ENCODE measurements at places on chromosomes 12 and 14.

- DNase-seq = no peak
Observed at GRCh38 chr12:63410197-63410596, 258.1 kb downstream of the DPY19L2 start.

DNA sequence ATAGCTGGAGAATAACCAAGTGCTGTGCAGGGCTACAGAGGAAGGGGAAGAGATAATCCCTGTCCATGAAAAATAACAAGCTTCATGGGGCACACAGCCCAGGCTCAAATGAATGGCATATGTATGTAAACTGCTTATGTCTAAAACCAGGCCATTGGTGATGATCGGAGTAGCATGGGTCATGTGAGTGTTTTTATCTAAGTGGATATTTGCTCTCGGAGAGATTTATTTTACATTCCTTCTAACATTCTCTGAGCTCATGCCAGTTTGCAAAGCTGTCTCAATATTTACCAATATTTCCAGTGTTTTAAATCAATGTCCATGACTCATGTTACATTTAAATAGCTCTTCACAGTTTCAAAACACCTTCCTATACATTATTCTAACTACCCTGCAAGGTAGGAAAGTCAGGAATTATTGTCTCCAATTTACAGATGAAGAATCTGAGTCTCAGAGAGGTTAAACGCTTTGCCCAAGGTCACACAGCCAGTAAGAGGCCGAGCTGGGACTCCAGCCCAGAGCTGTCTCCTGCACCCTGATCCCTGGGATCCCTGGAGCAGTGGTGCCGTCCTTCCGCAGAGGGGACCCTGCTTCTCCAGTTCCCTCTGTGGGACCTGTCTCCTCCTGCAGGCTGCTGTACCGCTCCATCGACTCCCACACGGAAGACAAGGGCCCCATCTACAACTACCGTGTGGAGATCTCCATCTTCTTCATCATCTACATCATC lies 186.7 kb upstream of the FKBP4 start:
- DNase-seq = no peak

GRCh38 chr12:84767079-84767478 lies 145.5 kb downstream of the SLC6A15 start:
- no peak for DNase-seq

DNA sequence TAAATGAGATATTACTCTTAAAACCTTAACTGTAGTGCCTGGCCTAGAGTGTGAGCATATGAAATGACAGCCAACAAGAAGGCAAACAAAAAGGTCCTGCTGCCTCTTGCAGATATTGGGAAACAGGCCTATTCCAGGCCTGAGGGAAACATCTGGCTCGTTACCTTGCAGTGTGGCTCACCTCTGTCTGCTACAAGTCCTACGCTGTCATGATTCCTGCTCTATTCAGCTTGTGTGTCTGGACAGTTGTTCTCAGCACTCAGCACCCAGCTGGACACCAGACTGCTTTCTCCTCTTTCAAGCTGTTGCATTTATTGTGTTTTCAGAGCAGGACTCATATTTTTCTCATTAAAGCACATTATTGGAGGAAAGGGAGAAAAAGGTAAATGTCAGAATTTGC lies 113.5 kb downstream of the TMTC2 start:
- no peak for DNase-seq

DNA sequence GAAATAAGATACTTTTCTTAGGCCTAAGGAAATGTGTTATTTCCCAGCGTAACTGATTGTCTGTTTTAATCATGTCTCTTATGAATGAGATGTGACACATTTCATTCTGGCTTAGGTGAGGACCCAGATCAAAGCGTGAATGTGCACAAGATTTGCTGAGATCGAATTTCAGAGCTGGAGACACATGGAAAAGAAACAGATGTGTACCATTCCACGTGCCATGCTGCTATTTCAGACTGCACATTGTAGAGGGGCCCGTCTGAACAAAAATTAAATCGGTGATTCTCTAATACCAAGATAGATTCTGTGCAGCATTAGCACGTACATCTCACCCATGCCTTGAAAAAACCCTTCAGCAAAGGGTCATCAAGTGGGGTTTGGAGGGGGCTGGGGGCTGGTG lies 290.4 kb downstream of the AACS start:
- DNase-seq = no peak

GRCh38 chr14:24113801-24114531 lies 611 bp upstream of the DCAF11 start:
- peak; percentile 87 for DNase-seq

GRCh38 chr12:42097971-42098370 lies 46.7 kb downstream of the GXYLT1 start:
- DNase-seq = peak; percentile 50

DNA sequence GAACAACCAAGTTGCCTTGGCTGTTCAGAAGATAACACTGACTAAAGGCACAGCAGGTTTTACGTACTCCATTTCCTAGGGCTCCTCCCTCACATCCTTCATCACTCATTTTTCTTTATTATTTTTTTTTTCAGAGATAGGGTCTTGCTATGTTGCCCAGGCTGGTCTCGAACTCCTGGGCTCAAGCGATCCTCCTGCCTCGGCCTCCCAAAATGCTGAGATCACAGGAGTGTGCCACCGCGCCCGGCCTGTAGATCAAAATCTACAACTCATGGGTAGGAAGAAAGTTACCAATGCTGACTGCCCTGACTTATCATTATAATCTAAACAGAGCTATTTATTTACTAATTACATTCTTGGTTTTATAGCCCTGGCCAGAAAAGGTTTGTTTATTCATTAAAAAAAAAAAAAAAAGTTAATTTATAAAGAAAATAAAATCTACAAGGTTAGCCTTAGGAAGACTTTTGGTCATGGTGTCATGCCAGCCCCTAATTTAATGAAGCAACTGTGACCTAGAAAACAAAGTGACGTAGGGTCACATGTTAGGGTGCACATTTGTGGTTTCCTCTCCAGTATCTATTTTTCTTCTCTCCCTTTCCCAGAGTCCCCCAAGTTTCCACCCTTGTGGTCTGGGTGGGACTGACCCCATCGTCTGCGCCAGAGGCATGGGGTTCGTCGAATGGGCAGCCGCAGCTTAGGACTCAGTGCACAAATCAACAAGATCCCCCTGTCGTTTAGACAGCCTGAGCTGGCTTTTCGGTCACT lies 19.0 kb upstream of the FOXN3 start:
- no peak for DNase-seq

GRCh38 chr14:89915114-89915878 lies 39.2 kb downstream of the EFCAB11 start:
- peak; percentile 65 for DNase-seq

GRCh38 chr12:50069539-50069938 lies 12.1 kb downstream of the ASIC1 start:
- DNase-seq = no peak

DNA sequence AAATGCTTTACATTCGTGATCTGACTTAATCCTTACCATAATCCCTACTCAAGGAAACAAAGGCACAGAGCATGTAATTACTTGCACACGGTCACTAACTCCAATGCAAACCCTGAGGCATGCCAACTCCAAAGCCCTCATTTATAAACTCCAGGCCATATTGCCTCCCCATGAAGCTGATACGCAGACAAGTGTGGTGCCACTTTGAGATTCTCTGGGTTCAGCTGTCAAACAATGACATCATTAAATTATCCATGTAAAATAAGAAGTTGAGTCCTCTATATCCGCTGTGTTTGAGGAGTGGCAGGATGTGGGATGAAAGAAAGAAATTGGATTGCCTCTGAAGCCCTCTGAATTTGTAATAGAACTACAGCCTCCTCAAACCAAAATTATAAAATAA lies 62.8 kb downstream of the ANO4 start:
- no peak for DNase-seq

GRCh38 chr14:87632796-87633195 lies 360.2 kb downstream of the GALC start:
- no peak for DNase-seq

DNA sequence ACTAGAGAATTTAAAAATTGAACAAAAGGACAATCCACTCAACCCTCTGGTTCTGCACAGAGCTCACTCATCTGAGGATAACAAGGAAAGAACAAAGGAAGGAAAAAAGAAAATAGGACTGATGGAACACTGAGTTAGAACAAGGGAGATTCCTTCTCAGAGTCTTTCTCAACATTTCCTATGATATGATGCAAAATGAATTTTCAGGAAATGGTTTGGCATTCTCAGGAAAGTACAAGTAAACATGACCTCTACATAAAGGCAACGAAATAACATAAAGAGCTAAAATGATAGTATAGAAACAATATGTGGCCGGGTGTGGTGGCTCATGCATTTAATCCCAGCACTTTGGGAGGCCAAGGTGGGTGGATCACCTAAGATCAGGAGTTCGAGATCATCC lies 135.8 kb downstream of the ITPR2 start:
- no peak for DNase-seq

- no peak for DNase-seq
Observed at GRCh38 chr12:52352951-52353350, 14.3 kb downstream of the KRT85 start.

GRCh38 chr14:74475678-74476077 lies 17.4 kb downstream of the NPC2 start:
- no peak for DNase-seq

DNA sequence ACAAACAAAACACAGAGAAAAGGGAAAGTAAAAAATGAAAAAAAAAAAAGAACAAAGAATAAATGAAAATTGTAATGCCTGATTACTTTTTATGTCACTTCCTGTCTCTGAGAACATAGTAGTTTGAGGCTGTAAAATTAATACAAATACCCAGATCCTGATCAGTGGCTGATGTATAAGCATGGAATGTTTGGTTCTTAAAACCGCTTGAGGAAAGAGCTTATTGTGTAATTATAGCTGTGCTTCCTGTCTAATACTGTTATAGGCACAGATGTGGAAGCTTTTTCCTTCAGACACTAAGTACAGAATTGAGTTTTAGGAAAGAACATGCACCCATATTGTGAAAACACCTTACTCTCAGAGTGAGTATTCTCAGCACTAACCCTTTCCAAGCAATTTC lies 86.9 kb downstream of the AVPR1A start:
- no peak for DNase-seq

DNA sequence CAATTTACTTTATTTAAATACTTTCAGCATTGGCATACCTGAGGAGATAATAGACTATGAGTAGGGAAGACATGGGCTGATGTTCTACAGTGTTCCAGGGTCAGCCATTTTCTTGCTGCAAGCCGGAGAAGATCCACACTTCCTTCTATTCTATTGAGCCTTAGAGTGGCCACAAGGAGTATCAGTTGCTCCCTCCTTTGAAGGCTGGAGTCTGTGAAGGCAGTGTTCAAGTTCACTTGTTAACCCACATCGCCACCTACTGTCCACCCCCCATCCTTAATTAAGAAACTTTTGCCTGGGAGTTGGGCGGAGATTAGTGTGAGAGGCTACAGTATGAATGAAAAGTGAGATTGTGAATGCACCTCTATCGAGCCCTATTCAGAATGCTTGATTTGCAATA lies 666.6 kb downstream of the NRXN3 start:
- DNase-seq = peak; percentile 39

- DNase-seq = no peak
Observed at GRCh38 chr14:24145690-24146452, 539 bp downstream of the PSME2 start.

GRCh38 chr12:67531051-67531450 lies 117.5 kb upstream of the DYRK2 start:
- DNase-seq = no peak

DNA sequence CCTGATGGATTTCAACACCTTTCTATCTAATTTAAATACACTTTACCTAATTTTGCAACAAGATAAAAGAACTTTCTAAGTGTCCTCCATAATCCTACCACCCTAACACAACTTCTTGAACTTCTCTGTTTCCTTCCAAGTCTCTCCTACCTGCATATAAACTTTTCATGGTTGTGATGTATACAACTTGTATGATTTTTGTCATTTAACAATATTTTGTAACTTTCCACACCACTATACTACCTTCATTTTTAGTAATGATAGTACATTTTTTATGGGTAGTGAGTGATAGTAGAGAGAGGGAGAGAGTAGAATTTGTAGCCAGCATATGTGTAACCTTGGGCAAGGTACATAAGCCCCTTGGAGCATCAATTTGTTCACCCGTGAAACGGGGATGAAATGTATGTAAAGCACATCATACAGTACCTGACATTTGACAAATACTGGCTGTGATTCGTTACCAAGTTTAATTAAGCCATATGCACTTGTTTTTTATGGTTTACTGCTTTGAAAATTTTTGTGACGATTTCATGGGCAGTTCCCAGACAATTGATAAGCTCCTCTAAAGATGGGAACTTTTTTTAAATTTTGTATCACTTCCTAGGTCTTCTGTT lies 177.8 kb upstream of the SLC38A2 start:
- DNase-seq = no peak

DNA sequence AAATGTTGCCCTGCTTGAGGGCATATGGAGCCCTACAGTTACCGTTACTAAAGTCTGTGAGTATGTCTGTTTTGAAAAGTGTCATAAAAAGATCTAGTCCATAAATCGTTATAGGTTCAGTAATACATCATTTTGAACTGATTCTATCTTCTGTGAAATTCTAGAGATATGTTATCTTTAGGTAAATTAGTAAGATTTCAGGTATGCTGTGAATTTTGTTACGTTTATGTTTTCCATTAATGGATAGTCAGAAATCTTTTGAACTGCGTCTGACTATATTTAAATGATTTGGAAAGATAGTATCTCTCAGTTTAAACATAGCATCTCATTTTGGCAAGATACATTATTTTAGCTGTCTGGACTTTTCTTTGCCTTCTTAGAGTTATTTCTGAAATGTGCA lies 8.3 kb downstream of the ALG10 start:
- DNase-seq = no peak

DNA sequence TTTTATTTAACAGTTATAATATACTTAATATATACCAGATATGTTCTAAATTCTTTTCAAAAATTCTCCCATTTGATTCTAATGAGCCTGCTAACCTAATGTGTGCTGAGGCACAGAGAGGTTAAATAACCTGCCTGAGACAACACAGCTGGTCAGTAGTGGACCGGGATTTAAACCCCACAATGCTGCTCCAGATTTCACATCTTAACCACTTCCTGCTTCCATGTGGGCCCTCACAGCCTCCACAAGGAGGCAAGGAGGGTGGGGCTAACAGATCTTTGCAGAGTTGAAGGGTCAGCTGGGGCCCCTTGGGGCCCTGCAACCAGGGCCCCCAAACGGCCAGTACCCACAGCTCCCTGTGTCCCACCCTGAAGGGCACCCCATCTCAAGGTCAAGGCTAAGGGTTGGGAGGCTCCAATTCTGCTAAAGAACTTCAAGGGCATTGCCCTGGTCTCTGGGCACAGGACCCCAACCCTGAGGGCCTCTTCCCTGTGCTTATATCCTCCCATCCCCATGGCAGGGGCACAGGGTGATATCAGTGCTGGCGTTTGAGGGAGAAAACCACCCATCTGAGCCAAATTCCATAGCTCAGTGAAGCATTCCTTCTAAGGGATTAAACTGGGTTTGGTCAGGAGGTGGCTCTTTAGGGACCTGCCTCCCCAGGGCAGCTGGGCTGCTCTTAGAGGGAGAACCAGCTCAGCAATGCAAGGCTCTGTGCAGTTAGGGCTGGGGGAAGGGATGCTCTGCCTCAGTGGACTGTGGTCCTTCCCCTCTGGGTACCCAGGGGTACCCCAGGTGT lies 2.2 kb downstream of the KRT80 start:
- no peak for DNase-seq

GRCh38 chr12:112824701-112825100 lies 33.2 kb downstream of the RPH3A start:
- no peak for DNase-seq

Measured in activated CD4-positive, alpha-beta T cell treated with anti-CD3 and anti-CD28 coated beads, Interleukin-2, Interleukin-6, amounts not matched to agents 100 ng/mL and 50 ng/mL, durations not matched to agents 16 hours and 8 hours (primary cell).